Thoracic aorta (tissue), 2 donors: ENCODE measurements at places on chromosomes 2 and 18.

- no peak overlapping the region for H3K4me3 ChIP-seq
- H3K4me1 ChIP-seq, result peaks cover 4% of the 10 kb centered on the region
- peaks cover 10% of the 10 kb centered on the region for H3K27me3 ChIP-seq
- no peaks in the 10 kb centered on the region for H3K36me3 ChIP-seq
- H3K27ac ChIP-seq, result no peak overlapping the region
Observed at GRCh38 chr18:62323483-62324180, 1.5 kb upstream of the TNFRSF11A start.

GRCh38 chr18:58894930-58895329 lies 30.3 kb downstream of the ZNF532 start:
- DNase-seq, result no peak
- peaks cover 32% of the 10 kb centered on the region for H3K4me1 ChIP-seq
- H3K4me3 ChIP-seq, result no peak overlapping the region
- H3K36me3 ChIP-seq, result peaks cover 7% of the 10 kb centered on the region

DNA sequence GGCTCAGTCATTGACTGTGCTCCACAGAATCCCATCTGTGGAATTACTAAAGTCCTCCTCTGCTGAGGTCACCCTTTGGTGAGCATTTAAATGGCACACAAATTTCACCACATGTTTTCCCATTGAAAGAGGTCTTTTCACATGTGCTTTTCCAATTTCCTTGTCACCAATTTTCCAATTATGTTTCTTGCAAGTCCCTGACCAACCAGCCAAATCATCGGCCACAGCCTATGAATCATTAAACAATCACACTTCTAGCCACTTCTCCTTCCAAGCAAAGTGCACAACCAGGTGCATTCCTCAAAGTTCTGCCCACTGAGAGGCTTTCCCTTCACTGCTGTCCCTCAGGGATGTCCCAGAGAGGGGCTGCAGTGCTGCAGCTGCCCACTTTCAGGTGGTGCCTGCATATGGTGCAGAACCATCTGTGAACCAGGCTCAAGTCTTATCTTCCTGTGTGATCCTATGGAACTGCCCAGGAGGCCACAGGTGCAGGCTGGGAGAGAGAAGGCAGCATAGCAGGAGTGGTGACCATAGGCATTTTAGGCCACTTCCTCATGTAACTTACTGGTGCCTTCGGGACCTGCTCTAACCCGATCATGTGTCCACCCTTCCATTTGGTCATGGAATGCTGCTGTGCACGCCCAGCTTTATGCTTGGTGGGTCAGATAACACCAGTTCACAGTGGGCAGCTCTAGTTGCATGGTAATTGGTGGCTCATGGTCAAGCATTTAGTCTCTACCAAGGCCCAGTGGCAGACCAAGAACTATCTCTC lies 153.0 kb downstream of the SEPTIN10 start:
- H3K27me3 ChIP-seq, result no peaks in the 10 kb centered on the region
- no peak overlapping the region for H3K4me3 ChIP-seq
- peaks cover 46% of the 10 kb centered on the region for H3K4me1 ChIP-seq
- no peak for DNase-seq
- H3K27ac ChIP-seq, result peak overlapping the region; percentile 68

- no peaks in the 10 kb centered on the region for H3K27me3 ChIP-seq
- no peak overlapping the region for H3K4me3 ChIP-seq
- H3K4me1 ChIP-seq, result no peaks in the 10 kb centered on the region
- H3K36me3 ChIP-seq, result no peaks in the 10 kb centered on the region
Observed at GRCh38 chr2:85987266-85988174, 98.7 kb upstream of the ST3GAL5 start.

GRCh38 chr2:239021651-239022436 lies 174.0 kb downstream of the TWIST2 start:
- no peak overlapping the region for H3K27ac ChIP-seq
- H3K27me3 ChIP-seq, result no peaks in the 10 kb centered on the region
- no peak overlapping the region for H3K4me3 ChIP-seq
- no peak for DNase-seq
- H3K4me1 ChIP-seq, result peaks cover 4% of the 10 kb centered on the region
- no peaks in the 10 kb centered on the region for H3K36me3 ChIP-seq

- H3K36me3 ChIP-seq, result no peaks in the 10 kb centered on the region
- no peaks in the 10 kb centered on the region for H3K27me3 ChIP-seq
- no peak for DNase-seq
- peak within 1 kb of the TSS; percentile 78 for H3K4me3 ChIP-seq
Observed at GRCh38 chr2:73984203-73984921, at the start of gene TET3. Gene TET3, plus strand, starts transcription at chr2:73984910. Its CDS starts 1,494 bp downstream, at chr2:73986404.

DNA sequence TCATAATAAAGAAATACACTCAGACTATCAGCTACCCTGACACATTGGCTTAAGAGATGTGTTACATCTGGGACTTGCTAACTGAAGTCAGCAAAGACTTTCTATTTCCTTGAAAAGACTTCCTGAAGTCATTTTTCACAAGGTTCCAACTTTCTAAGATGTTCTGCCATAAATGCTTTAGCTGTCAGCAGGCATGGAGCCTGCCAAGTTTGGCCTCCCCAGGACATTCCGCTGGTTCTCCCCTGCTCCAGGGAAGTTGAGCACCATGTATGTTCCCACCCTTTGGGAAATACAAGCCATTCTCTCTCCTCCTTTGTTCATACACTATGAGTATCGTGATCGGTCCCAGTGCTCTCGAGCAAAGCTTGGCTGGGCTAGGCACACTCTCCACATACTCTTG lies 202.7 kb upstream of the CCDC68 start:
- no peak for DNase-seq
- H3K4me3 ChIP-seq, result no peak overlapping the region
- H3K36me3 ChIP-seq, result no peaks in the 10 kb centered on the region
- no peak overlapping the region for H3K27ac ChIP-seq
- no peaks in the 10 kb centered on the region for H3K4me1 ChIP-seq
- no peaks in the 10 kb centered on the region for H3K27me3 ChIP-seq

GRCh38 chr2:26654061-26654340 lies 12.8 kb upstream of the CIB4 start:
- H3K27me3 ChIP-seq, result no peaks in the 10 kb centered on the region
- no peaks in the 10 kb centered on the region for H3K36me3 ChIP-seq
- no peak overlapping the region for H3K27ac ChIP-seq
- DNase-seq, result no peak

- H3K27me3 ChIP-seq, result no peaks in the 10 kb centered on the region
- DNase-seq, result no peak
- peaks cover 89% of the 10 kb centered on the region for H3K4me1 ChIP-seq
- H3K36me3 ChIP-seq, result no peaks in the 10 kb centered on the region
- H3K4me3 ChIP-seq, result peak overlapping the region; percentile 25
Observed at GRCh38 chr2:42924418-42924886, 132.1 kb upstream of the HAAO start.

DNA sequence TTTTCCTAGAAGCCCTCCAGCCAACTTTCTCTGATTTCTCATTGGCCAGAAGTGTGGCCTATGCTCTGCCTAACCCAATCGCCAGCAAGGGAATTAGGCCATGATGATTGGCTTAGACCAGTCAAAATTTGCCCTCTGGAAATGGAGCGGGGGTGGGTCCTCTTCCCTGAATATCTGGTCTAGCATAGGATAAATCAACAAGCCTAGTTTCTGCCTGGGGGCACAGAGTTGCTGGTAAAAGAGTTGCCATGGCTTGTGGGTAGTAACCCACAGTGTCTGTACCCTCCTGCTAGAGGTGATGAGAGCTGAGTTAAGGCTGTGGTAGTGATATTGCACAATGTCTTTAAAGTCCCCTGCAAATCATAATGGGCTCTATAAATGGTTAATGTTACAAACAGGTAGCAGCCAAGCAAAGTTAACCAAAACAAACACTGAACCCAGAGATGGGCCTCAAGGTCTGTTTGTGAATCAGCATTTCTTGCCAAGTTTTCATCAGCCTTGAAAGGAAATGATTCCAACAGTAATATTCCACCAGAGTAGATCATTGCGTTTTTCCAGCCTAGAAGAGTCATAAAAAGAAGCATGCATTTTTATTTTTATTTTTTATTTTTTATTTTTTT lies 19.3 kb downstream of the GALM start:
- no peak for DNase-seq
- no peaks in the 10 kb centered on the region for H3K27me3 ChIP-seq
- peak overlapping the region; percentile 29 for H3K27ac ChIP-seq
- no peak overlapping the region for H3K4me3 ChIP-seq
- H3K4me1 ChIP-seq, result peaks cover under 1% of the 10 kb centered on the region

GRCh38 chr2:45879936-45880335 lies 228.5 kb downstream of the PRKCE start:
- peaks cover 26% of the 10 kb centered on the region for H3K4me1 ChIP-seq
- H3K27me3 ChIP-seq, result no peaks in the 10 kb centered on the region
- H3K36me3 ChIP-seq, result no peaks in the 10 kb centered on the region
- H3K27ac ChIP-seq, result no peak overlapping the region
- H3K4me3 ChIP-seq, result no peak overlapping the region

DNA sequence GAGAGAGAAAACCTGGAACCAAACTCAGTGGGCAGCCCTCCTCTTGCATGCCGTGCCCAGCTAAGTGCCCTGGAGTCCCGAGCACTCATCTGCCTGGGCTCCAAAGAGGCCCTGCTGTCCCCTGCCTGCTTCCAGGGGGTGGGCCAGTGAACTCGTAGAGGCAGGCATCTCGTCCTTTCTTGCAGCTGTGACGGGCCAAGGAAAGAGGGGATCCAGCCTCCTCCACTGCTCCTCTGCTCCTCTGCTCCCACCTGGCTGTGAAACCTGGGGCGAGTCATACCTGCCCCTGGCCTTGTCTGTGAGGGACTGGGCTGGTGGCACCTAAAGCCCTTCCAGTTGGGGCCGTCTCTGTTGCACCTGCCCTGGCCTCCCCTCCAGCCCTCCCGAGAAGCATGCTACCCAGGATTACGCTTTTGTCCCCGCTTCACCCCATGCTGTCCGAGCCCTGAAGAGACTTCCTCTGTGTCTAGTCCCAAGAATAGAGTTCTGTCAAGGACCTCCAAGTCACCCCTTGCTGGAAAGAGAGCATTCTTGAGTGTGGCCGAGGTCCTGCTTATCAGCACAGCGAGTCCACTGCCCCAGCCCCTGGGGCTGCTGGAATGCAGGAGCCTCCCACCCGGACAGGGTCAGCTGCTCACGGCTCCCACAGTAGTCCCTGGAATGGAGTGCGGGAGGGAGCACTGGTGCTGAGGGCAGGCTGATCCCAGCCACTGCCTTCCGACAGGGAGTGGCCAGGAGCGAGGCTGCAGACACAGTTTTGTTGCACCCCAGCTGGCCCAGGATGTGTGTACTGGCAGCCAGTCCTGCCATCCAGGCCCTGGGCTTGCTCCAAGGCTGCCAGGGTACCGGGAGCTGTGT lies 14.3 kb downstream of the KCNK3 start:
- H3K27ac ChIP-seq, result peak overlapping the region; percentile 76
- H3K27me3 ChIP-seq, result no peaks in the 10 kb centered on the region
- H3K4me1 ChIP-seq, result peaks cover 78% of the 10 kb centered on the region

GRCh38 chr2:215833531-215834162 lies 179.7 kb downstream of the MREG start:
- DNase-seq, result no peak
- H3K27me3 ChIP-seq, result no peaks in the 10 kb centered on the region
- no peaks in the 10 kb centered on the region for H3K36me3 ChIP-seq
- H3K27ac ChIP-seq, result no peak overlapping the region

- no peak for DNase-seq
- no peaks in the 10 kb centered on the region for H3K27me3 ChIP-seq
- H3K27ac ChIP-seq, result no peak overlapping the region
- peaks cover 21% of the 10 kb centered on the region for H3K4me1 ChIP-seq
- H3K36me3 ChIP-seq, result no peaks in the 10 kb centered on the region
Observed at GRCh38 chr2:127067620-127068350, 39.2 kb downstream of the BIN1 start.

GRCh38 chr2:157808421-157808820 lies 67.7 kb downstream of the ACVR1 start:
- peaks cover 31% of the 10 kb centered on the region for H3K4me1 ChIP-seq
- no peak overlapping the region for H3K27ac ChIP-seq
- H3K4me3 ChIP-seq, result no peak overlapping the region

- no peak for DNase-seq
- peaks cover 7% of the 10 kb centered on the region for H3K4me1 ChIP-seq
- no peak overlapping the region for H3K27ac ChIP-seq
- H3K36me3 ChIP-seq, result no peaks in the 10 kb centered on the region
- no peaks in the 10 kb centered on the region for H3K27me3 ChIP-seq
Observed at GRCh38 chr2:232324778-232325177, 53.8 kb upstream of the ALPP start.

- no peak for DNase-seq
- no peaks in the 10 kb centered on the region for H3K27me3 ChIP-seq
- no peak overlapping the region for H3K4me3 ChIP-seq
- H3K27ac ChIP-seq, result no peak overlapping the region
Observed at GRCh38 chr2:25275575-25275965, 66.2 kb downstream of the DNMT3A start.

- peaks cover 33% of the 10 kb centered on the region for H3K4me1 ChIP-seq
- H3K36me3 ChIP-seq, result peaks cover 8% of the 10 kb centered on the region
- DNase-seq, result no peak
- no peak overlapping the region for H3K4me3 ChIP-seq
- H3K27ac ChIP-seq, result no peak overlapping the region
Observed at GRCh38 chr2:190277234-190278112, 42.2 kb downstream of the HIBCH start.

- no peak overlapping the region for H3K27ac ChIP-seq
- H3K4me3 ChIP-seq, result peak overlapping the region; percentile 64
- H3K4me1 ChIP-seq, result no peaks in the 10 kb centered on the region
- no peaks in the 10 kb centered on the region for H3K27me3 ChIP-seq
- H3K36me3 ChIP-seq, result no peaks in the 10 kb centered on the region
Observed at GRCh38 chr2:131034122-131035051, 58.9 kb downstream of the FAM168B start.

DNA sequence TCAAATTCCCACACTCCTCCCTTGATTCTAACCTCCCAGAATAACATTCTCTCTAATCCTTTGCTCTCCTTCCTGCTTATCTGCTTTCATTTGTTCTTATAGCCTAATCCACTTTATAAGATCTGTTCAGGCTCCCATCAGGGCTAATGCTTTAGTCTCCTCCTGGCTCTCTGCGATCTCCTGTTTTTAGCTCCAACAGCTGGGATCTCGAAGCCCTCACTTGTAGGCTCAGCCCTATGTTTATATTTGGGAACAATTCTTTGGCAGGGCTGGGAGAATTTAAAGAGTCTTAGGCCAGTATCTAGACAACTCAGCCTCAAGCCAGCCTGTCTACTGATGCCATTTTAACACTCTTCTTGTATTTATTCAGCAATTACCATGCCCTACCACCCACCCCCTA lies 27.2 kb upstream of the RAPH1 start:
- H3K27ac ChIP-seq, result peak overlapping the region; percentile 28
- no peak overlapping the region for H3K4me3 ChIP-seq
- H3K36me3 ChIP-seq, result no peaks in the 10 kb centered on the region
- H3K27me3 ChIP-seq, result no peaks in the 10 kb centered on the region
- DNase-seq, result no peak
- no peaks in the 10 kb centered on the region for H3K4me1 ChIP-seq

GRCh38 chr2:167944825-167945659 lies 302.4 kb downstream of the STK39 start:
- H3K36me3 ChIP-seq, result no peaks in the 10 kb centered on the region
- H3K27me3 ChIP-seq, result no peaks in the 10 kb centered on the region
- no peak for DNase-seq
- no peaks in the 10 kb centered on the region for H3K4me1 ChIP-seq
- H3K27ac ChIP-seq, result no peak overlapping the region

GRCh38 chr2:181849601-181850000 lies 41.9 kb upstream of the ITPRID2 start:
- no peaks in the 10 kb centered on the region for H3K27me3 ChIP-seq
- DNase-seq, result no peak
- no peak overlapping the region for H3K27ac ChIP-seq
- H3K36me3 ChIP-seq, result no peaks in the 10 kb centered on the region
- H3K4me1 ChIP-seq, result peaks cover 3% of the 10 kb centered on the region
- no peak overlapping the region for H3K4me3 ChIP-seq

GRCh38 chr2:229582151-229582550 lies 132.2 kb downstream of the DNER start:
- DNase-seq, result no peak
- H3K36me3 ChIP-seq, result no peaks in the 10 kb centered on the region
- H3K27ac ChIP-seq, result no peak overlapping the region
- peaks cover 4% of the 10 kb centered on the region for H3K4me1 ChIP-seq
- H3K27me3 ChIP-seq, result no peaks in the 10 kb centered on the region
- no peak overlapping the region for H3K4me3 ChIP-seq
